ENCODE measurements at places on chromosomes 4 and X. TPM values are rescaled to one million over a fixed set of nuclear protein-coding genes. Genes with fewer than 3 reads are reported as not detected.

The MAGEA2 gene
- not detected for total RNA-seq

The NLRP2B gene
- total RNA-seq = 0.05 TPM

The OCIAD2 gene
- total RNA-seq = 58.0 TPM

The F9 gene
- 380 TPM for total RNA-seq

The HSFX4 gene
- not detected for total RNA-seq

The RXFP1 gene
- total RNA-seq = 1.1 TPM

The PPEF2 gene
- 0.05 TPM for total RNA-seq

The ZNF827 gene
- total RNA-seq = 0.81 TPM

The TCEAL8 gene
- total RNA-seq = 8.5 TPM

The FDCSP gene
- not detected for total RNA-seq

The ADGRG2 gene
- 1.2 TPM for total RNA-seq

The CXCL5 gene
- total RNA-seq = not detected

The PDE5A gene
- total RNA-seq = 0.53 TPM
